ENCODE measurements at places on chromosomes 1 and 21. TPM values are rescaled to one million over a fixed set of nuclear protein-coding genes. Genes with fewer than 3 reads are reported as not detected.

GRCh38 chr1:185062710-185063370 is 17.5 kb downstream of the RNF2 start:
- DNase-seq = no peak

The SLC5A9 gene
- not detected for total RNA-seq

The SLC1A7 gene
- 2.4 TPM for total RNA-seq

GRCh38 chr1:20322081-20322824 is 31.6 kb downstream of the VWA5B1 start:
- DNase-seq = no peak

DNA sequence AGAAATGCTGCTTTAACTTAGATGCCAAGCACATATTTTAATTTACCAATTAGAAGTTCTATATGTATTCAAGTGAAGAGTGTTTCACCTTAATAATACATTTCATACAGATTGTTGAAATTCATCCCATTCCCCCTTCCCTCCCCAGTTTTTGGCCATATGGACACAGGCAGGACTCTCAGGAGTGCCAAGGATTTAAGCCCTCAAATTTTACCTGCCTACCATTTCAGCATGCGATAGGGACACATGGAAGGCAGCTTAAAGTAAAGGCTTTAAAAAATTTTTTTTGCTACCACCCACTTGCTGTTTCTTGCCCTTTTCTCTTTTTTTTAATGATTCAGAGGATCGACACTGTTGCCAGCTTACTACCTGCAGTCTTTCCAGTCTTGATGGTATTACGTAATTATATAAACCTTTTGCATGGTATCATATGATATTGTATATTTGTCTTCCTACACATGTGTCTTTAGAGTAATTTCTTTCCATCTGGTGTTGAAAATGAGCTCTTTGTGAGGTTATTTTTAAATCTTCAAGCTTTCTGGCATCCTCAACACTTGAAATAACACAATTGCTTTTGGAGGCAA is 7.0 kb downstream of the EPB41 start:
- DNase-seq = no peak

DNA sequence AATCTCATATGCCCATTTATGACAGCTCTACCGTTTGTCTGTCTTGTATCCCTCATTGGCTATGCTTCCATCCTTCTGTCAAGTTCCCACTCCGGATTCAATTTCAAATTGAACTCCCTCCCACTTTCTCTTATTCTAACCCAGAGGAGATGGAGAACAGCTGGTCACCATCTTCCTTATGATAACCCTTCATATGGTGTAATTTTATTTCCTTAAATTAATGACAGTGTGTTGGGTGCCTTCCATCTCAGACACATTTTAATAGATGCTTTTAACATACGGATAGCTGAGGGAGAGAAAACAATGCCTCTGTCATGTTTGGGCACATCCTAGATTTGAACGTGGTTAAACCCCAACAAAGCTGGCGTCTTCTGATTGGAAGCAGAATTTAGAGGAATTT is 103.0 kb upstream of the PLXNA2 start:
- DNase-seq = no peak

DNA sequence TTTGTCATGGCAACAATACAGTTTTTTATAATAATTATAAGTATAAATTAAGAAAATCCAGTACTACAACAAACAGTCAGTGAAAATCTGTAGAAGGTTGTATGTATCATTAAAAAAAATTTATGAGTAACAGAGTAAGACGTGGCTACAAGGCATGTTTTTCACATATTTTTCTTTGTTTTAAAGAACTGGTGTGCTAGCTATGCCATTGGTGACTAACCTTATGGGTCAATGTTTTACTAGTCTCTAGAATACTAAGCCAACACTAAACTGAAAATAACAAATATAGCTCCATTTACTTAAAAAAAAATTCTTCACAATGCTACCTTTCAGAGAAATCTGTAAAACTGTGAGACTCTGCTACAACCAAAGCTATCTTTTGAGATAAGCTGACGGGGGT is 261.5 kb downstream of the ADGRL2 start:
- no peak for DNase-seq

Data from H4 (cell line).